Activated effector memory CD4-positive, alpha-beta T cell treated with Interleukin-2 at 50 U/mL for 16 hours (primary cell): ENCODE measurements at places on chromosomes 7 and 10.

GRCh38 chr10:43323245-43323644 is 48.2 kb upstream of the FXYD4 start:
- no peak for DNase-seq

GRCh38 chr7:36923943-36924436 is 199.7 kb upstream of the AOAH start:
- DNase-seq, result no peak

- no peak for DNase-seq
These were observed 183.7 kb upstream of the KLF14 start for GRCh38 chr7:130917669-130918128.

DNA sequence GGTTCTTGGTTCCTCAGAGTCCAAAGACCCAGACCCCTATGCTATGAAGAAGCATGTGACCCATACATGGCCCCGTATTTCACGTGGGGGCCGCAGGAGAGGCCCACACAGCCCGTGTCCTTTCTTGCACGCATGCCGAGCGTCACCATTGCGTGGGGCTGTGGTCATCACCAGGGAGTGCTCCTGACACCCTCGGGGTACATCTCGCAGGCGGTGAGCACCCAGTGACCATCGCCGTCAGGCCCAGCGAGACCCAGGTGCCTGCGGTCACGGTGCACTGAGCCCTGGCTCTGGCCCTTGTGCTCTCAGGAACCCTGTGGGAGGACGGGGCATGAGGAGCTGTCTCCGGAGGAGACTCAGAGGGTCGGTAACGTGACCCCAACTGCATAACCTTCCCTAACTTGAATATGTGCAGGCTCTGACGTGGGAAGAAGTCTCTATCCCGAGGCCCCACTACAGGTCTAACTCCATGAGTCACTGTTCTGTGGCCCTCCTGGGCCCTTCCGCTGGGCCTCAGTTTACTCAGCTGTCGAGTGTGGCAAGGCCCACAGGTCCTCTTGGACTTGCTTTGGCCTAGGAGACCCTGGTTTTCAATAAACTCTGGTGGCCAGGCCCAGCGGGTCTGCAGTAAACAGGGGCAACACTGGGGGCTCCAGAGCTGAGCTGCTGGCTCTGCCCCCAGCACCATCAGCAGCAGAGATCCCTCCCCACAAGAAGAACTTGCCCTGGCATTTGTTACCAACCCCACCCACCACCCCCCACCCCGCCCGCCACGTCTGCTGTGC is 503.9 kb downstream of the PTPRN2 start:
- no peak for DNase-seq

GRCh38 chr7:18936265-18936664 is 181.2 kb downstream of the TWIST1 start:
- DNase-seq, result no peak

GRCh38 chr10:61294131-61294530 is 159.1 kb downstream of the TMEM26 start:
- DNase-seq, result no peak

DNA sequence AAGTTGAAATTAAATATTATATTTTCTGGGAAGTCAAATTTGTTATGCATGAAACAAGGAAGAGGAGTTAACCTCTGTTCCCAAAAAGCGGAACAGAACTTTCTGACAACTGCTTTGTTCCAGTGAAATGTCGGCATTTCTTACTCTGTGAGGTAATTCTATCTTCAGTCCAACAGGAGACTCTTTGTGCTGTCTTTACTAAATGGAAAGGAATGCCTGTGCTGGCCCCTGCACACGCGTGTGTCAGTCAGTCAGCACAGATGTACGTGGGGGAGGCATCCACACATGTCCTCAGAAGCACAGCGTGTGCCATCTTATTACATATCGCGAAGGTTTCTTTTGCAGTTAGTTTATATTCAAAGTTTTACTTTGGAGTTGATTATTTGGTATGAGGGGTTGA is 37.5 kb downstream of the NET1 start:
- DNase-seq, result no peak

- DNase-seq, result no peak
These were observed at the start of gene FGFR2 for GRCh38 chr10:121598263-121599249. Gene FGFR2, minus strand, starts transcription at chr10:121598444. Its CDS starts 4,627 bp downstream, at chr10:121593817.

GRCh38 chr7:77157446-77157845 is 35.0 kb downstream of the CCDC146 start:
- DNase-seq, result no peak

DNA sequence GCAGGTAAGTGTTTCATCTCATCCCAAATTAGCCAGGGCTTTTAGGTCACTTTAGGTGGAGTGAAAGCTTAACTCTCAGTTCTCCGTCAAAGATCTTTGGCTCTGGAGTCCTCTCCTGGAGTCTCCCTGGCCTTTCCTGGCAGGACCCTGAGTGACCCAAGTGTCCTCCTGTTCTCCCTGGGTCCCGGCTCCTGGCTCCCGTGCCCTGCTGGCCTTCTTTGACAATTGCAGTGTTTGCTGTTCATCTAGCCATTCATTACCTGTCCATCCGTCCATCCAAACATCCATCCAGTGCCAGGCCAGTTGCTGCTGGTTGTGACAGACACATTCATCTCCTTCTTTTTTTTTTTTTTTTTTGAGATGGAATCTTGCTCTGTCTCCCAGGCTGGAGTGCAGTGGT is 6.2 kb upstream of the TPST1 start:
- no peak for DNase-seq

DNA sequence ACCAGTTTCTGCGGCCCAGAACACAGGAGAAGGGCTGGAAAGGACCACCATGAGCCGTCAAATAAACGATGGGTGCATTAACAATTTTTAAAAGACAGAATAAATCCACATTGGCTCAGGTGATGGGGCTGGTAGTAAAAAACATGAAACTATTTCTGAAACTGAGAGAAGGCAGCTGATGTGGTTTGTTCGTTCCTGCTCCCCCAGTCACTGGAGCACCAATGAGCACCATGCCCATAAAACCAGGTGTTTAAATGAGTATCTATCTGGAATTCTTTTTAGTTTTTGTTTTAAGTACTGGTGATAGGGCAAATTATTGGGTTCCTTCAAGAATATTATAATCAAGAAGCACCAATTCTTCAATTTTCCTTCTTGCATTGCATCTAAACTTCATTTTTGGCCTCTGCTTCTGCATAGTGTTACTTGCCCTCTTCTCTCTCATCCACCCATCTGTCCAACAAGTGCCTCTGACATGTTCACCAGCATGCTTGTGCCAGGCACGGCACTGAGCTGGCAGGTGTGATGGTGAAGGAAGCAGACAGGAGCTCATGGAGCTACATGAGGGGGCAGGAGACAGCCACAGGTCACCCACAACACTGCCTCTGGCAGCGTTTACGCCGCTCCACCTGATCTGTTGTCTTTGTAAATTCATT is 65.5 kb downstream of the LARP4B start:
- no peak for DNase-seq

- no peak for DNase-seq
These were observed 207.6 kb downstream of the FRMD4A start for GRCh38 chr10:14123139-14123538.

DNA sequence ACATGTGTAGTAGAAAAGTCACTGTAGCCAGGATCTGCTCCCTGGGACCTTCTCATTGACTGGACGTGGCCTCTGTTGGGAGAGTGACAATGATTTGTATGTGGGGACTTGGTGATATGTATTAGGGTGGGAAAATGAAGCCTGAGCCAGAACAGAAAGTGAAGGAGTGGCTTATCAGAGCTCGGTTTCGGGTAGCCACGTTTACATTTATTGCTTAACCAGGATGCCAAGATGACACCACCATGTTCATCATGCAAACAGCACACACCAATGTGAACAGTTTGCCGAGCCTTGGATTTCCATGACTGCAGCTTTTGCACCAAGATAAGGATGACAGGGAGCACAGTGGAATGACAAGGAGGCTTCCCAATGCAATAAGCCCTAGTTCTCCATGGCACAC is 112.8 kb upstream of the STK17A start:
- no peak for DNase-seq

DNA sequence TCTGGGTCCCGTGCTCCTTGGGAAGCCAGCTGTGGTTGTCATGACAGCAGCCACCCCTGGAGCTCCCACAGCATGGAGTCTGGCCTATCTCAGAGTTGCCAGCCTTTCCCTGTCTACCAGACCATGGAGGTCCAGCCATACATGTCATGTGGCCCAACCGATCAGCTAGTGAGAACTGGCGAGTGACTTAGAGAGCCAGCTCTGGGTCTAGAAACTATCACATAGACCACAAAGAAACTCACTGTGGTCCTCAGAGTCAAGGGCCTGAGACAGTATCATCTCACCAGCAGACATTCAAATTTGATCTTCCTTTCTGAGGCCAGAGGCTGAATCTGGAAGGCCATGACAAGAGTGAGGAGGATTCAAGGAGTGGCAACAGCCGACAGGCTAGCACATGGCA is 223.3 kb upstream of the GPR26 start:
- DNase-seq, result no peak

- no peak for DNase-seq
These were observed 23.2 kb upstream of the MTPN start for GRCh38 chr7:136000288-136000913.

GRCh38 chr7:153475239-153475638 is 577.0 kb upstream of the DPP6 start:
- no peak for DNase-seq

DNA sequence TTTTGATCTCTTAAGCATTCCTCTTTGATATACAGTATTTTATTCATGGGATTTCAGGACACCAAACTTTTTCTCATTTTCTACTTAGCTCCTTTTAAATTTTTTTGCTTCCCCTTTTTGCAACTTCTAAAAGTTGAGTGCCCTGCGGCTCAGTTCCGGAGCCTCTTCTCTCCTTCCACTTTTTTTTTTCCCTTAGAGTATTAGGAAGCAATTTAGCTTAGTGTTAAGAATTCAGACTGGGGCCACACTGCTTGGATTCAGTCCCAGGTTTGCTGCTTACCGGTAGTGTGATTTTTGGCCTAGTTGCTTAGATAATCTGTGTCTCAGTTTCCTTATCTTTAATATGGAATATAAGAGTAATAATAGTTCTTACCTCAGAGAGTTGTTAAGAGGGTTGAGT is 3.4 kb downstream of the STAM start:
- no peak for DNase-seq

DNA sequence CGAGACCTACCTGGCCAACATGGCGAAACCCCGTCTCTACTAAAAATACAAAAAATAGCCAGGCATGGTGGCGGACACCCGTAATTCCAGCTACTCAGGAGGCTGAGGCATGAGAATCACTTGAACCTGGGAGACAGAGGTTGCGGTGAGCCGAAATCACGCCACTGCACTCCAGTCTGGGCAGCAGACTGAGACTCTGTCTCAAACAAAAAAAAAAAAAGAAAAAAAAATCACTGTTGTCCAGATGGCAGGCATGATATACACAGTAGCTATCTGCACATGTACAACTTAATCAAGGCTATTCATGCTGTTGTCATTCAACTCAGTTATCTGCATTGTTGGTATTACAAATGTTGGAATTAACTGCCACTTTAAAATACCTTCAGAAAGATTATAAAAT is 55.3 kb downstream of the BRAF start:
- DNase-seq, result no peak
